Suprapubic skin (tissue), 4 donors: ENCODE measurements at places on chromosomes 4 and X. TPM values are rescaled to one million over a fixed set of nuclear protein-coding genes. Genes with fewer than 3 reads are reported as not detected.
A peak's percentile ranks its signal among the peaks of the same experiment; 100 is the strongest.

The TRPC3 gene
- 0.18 TPM for total RNA-seq

DNA sequence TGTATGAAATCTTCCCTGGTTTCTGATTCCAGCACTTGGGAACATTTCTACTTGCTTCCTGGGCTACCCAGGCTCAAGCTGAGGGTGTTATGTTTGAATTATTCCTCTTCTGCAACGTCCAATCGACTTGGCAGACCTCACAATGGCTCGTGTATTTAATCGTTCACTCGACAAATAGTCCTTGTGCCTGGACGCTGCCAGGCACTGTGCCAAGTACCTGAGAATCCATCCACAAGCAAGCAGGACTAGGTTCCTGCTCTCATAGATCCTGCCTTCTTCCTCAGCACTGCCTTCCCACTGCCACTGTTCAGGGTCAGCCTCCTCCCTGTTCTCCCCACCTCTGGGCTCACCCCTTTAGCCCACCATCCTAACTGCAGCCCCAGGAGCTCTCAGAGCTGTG is 113.3 kb downstream of the EFNB1 start:
- peak; percentile 34 for DNase-seq

DNA sequence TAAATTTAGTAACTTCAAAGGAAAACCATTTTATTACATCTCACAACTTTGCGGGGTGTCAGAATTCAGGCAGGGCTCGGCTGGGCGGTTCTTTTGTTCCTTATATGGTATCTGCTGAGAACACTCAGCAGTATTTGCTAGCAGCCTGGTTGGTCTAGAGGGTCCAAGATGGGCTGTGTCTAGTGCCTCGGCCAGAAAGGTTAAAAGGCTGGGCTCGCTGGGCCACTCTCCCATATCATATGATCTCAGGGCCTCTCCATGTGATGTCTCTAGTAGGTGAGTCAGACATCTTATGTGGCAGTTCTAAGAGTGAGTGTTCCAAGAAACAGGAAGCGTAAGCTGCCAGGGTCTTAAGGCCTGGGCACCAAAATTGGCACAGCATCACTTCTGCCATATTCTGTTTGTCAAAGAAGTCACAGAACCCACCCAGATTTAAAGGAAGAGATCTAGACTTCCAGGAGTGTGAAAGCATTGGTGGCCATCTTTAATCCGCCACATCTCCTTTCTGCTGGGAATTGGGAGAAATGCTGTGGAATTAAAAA is 100.9 kb upstream of the ATP6AP2 start:
- no peak for DNase-seq

The CFAP99 gene
- total RNA-seq: not detected

DNA sequence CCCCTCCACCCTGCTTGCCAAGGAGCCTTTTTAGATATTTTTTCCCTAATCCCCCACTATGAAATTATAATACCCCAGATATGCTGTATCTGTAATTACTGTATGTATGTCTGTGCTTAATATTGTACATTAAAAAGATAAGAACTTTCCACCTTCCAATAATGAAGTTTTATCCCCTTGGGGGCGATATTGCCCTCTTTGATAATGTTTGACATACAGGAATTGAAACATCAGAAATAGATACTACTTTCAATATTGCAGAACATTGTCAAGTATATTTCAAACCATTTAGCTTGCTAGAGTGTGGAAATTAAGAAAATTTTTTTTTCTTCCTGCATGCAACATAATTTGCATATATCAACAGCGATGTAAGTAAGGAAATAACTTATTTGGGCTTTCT is 58.9 kb downstream of the NAF1 start:
- no peak for DNase-seq

The TMPRSS11F gene
- total RNA-seq: 8.1 TPM

DNA sequence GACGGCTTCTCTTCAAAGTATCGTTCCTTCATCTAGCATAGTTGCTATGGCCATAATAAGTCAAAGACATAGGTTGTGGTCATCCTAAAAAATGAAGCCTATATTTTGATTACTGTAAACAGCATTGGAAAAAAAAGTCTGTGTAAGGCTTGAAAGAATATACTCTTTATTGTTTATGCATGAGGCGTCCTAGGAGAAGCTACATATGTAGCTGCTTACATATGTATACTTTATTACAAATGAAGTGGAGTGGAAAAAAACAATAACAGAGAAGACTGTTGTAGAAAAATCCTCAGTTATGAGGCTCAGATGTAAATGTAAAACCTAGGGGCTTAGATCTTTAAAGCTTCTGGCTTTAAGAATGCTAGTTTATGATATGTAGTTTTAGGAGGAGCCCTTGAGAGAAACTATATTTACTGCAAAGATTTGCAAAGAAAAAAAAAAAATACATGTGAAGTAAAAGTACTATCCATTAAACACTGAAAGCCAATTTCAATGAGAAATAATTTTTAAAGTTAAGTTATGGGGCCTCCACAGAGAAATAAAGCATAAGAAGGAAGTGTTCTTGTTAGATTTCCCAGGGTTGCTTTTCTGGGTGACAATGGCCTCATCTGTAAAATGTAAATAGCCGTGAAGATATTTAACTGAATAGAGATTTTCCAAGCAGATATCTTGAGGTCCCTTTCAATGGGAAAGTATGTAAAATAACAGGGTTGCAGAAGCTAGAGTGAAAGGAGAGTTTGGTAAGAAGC is 598.2 kb downstream of the TRIML1 start:
- DNase-seq: no peak

DNA sequence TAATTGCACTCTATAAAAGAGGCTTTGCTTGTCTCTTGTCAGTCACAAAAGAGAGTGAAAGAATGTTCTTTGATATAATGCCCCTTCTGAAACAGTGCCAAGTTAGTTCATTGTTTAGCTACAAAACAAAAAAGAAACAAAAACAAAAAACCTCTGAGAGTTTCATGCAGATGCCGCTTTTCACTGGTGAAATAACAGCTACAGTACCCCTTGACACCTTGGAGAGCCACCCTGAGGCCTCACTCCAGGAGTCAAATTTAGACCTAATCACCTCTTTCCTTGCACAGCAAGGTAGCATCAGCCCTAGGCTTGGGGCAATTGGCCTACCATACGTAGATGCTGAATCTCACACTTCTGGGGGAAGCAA is 185.2 kb downstream of the UNC5C start:
- no peak for DNase-seq

The FOXP3 gene
- 0.62 TPM for total RNA-seq

The ERAS gene
- not detected for total RNA-seq
